NCI-H1436 treated with DMSO at 0.1 percent for 48 hours (cell line): ENCODE measurements at places on chromosomes 7 and 10.

DNA sequence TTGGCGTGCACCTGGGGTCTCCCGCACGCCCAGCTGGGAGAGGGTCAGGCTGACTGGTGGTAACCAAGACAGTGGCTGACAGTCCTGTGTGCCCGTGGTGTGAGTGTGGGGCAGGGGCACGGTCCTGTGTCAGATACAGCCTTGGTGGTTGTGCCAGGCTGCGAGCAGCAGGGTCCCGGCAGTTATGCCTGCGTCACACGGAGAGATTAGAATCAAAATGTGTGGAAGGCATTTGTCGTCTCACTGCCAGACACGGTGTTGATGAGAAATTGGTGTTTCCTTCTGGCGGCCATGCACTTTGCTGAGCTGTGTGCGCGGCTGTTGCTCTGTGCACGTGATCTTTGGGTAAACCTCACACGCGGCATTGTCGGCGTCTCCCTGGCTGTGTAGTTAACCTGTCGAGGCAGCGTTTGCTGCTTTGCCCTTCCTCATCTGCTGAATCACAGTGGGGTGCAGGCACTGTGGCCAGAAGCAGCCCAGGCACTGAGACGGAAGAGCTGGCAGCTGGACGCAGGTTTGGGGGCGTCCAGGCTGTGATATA lies 87.7 kb downstream of the NKX6-2 start:
- DNase-seq = no peak

DNA sequence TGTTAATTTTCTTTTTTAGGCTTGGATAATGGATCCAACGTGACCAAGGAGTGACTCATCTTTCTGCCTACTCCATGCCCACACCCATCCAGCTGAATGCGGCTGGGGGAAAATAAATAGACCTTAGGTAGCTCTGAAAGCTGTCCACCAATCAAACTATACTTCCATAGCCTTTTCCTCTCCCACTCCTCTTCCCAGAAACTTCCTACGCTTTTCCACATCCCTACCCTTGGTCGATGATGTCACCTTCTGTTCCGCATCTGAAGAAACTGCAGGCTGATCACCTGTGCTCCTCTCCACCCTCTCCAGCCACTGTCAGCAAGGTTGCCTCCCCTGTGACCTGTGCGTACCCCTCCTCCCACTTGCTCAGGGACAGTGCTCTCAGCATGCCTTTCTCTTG lies 359.8 kb upstream of the KLF6 start:
- no peak for DNase-seq

- DNase-seq = no peak
These were observed 167.6 kb upstream of the TMEM72 start for GRCh38 chr10:44743535-44743934.

GRCh38 chr7:92178928-92179924 lies at the start of gene LRRD1:
Gene LRRD1 (minus strand): TSS chr7:92179142. CDS start chr7:92165202, 13,940 bp downstream.
- DNase-seq = peak; percentile 20

GRCh38 chr7:12712236-12712635 lies 24.8 kb downstream of the ARL4A start:
- peak; percentile 53 for DNase-seq

DNA sequence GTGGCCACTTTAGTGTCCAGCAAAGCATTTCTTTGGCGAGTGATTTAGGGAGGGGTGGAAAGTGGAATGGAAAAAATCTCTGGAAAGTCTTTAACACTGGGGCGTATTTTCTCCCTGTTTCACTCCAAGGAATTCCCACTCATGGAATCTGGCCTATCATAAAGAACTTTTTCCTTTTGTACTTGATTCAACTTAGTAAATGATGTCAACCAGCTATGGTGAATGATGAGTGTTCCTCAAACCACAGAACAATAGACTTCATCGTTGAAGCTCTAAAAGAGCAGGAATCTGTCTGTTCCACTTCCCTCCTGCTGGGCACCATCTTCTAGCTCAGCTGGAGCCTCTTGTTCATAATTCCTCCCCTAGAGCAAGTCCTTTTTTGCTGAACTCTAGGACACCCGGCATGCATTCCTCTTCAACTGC lies 66.5 kb downstream of the EPDR1 start:
- no peak for DNase-seq

GRCh38 chr10:126337251-126337810 lies 50.9 kb downstream of the ADAM12 start:
- DNase-seq = no peak

- DNase-seq = no peak
These were observed 130.1 kb downstream of the TNS3 start for GRCh38 chr7:47451851-47452205.

DNA sequence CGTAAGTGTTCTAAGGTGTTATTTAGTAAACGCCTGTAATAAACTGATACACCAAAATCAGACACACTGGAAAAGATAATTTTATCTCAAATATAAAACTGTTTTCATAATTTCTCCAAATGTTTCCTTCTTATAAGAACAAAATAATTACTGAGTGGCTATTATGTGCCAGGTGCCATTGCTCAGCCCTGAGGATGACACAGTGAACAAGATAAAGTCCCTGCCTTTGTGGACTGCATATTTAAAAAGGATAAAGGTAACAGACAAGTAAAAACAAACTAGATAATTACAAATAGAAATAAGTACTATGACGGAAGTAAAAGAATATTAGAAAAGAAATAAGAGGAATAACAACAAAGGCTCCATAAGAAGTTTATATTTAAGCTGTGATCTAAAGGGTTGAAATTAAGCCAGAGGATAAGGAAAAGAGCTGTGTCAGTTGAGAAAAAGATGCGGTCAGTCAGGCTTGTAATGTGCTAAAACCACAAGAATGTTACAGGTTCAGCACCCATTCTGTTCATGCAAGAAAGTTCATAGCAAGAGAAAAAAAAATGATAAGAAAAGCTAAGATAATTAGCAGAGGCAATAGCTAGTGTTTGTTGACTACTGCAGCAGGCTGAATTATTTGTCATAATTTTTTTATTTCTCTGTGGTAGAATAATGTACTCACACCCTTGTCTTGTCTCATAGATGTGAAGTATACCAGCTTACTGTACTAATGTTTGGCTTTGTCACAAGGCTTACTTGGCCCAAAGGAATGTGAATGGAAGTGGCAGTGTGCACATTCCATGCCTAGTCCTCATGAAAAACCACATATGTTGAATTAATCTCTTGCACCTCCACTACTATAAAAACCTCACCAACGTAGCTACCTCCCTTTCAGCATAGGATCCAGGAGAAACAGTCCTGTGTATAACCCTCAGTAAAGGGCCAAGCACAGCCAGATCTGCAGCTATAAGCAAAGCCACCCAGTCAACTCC lies 75.1 kb downstream of the CRPPA start:
- no peak for DNase-seq
